Airway epithelial cell (primary cell): ENCODE measurements at places on chromosomes 3 and 15. TPM values are rescaled to one million over a fixed set of nuclear protein-coding genes. Genes with fewer than 3 reads are reported as not detected.

The ADPRH gene
- 0.46 and 1.2 TPM in 2 replicates for total RNA-seq

The CCDC54 gene
- total RNA-seq, result not detected in 2 replicates

The ACTC1 gene
- not detected in 2 replicates for total RNA-seq

The TLR9 gene
- total RNA-seq, result 0.07 TPM in 1 of 2 replicates, not detected in the other

The HRH1 gene
- 2.6 and 3.2 TPM in 2 replicates for total RNA-seq

The AADAC gene
- 1.1 TPM in 1 of 2 replicates, not detected in the other for total RNA-seq

The CTXND1 gene
- total RNA-seq, result 0.05 TPM in 1 of 2 replicates, not detected in the other

The CPLX3 gene
- not detected in 2 replicates for total RNA-seq

The ACTRT3 gene
- 1.7 and 1.9 TPM in 2 replicates for total RNA-seq

The ISLR gene
- not detected in 2 replicates for total RNA-seq

The IL5RA gene
- not detected in 2 replicates for total RNA-seq

The TUSC7 gene
- not detected in 2 replicates for total RNA-seq

The HCLS1 gene
- 0.84 and 1.6 TPM in 2 replicates for total RNA-seq

The NANOGP8 gene
- total RNA-seq, result not detected in 2 replicates

The OR5K2 gene
- total RNA-seq, result not detected in 2 replicates

The ANKRD63 gene
- not detected in 2 replicates for total RNA-seq

The LDHAL6B gene
- not detected in 2 replicates for total RNA-seq

The PPCDC gene
- total RNA-seq, result 36.6 and 42.9 TPM in 2 replicates

The FANCD2OS gene
- 2.3 TPM in 1 of 2 replicates, not detected in the other for total RNA-seq

The ATP13A5 gene
- 0.09 and 0.49 TPM in 2 replicates for total RNA-seq

The NLGN1 gene
- 0.05 and 0.14 TPM in 2 replicates for total RNA-seq

The POLG gene
- total RNA-seq, result 53.6 and 78.2 TPM in 2 replicates

The SENP8 gene
- 3.0 and 3.5 TPM in 2 replicates for total RNA-seq

The SLC2A2 gene
- not detected in 2 replicates for total RNA-seq
